Thoracic aorta (tissue), 2 donors: ENCODE measurements at places on chromosomes 7 and 10. TPM values are rescaled to one million over a fixed set of nuclear protein-coding genes. Genes with fewer than 3 reads are reported as not detected.

DNA sequence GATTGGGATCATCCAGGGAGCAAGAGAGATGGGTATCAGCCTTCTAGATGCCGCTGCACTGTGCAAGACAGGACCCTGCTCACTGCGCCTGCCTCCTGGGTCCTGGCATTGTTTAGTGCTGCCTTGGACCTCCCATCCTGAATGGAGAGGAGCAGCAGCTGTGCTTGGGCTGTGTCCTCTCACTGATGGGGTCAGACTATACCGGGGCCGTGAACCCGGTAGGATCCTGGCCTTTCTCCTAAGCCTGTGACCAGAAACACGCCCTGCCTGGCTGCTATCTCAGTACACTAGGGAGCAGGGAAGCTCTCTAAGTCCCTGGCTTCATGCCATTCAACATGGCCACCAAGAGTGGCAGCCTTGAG is 309.4 kb upstream of the ZNF32 start:
- no peak for DNase-seq

DNA sequence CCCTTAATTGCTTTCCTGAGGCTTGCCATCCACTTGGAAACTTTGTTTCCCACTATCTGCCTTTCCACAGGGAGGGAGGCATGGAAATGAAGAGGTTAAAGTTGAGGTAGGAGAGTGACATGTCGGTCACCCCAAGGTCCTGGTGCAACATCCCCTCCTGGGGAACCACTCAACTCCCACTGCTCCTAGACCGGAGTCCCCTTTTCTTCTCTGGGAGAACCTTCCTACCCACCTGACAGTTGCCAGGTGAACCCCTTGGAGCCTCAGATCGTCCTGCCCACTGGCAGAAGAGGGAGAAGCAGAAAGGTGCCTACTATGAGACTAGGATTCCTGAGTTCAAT is 21.7 kb downstream of the IMPDH1 start:
- DNase-seq, result no peak

DNA sequence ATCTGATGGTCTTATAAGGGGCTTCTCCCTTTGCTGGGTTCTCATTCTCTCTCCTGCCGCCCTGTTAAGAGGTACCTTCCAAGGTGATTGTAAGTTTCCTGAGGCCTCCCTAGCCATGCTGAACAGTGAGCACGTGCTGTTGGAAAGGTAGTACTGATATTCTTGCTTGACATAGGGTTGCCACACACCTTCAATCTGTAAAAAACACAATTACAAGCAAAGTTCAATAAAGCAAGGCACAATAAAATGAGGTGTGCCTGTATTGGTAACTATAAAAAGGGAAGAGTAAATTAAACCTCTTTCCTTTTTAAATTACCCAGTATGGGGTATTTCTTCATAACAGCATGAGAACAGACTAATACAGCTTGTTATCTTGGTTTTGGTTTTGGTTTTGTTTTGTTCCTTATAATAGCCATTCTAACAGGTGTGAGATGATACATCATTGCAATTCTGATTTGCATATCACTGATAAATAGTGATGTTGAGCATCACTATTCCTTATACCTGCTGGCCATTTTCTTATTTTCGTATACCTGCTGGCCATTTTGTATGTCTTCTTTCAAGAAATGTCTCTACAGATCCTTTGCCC is 164.9 kb upstream of the TRIM24 start:
- DNase-seq, result no peak

The DPP6 gene
- total RNA-seq, result not detected

The ASB10 gene
- not detected for total RNA-seq

The BEND7 gene
- total RNA-seq, result 38.5 TPM

The HNRNPA2B1 gene
- total RNA-seq, result 204 TPM
